ENCODE measurements at places on chromosomes 6 and 20.

- no peak for DNase-seq
Observed at GRCh38 chr6:109999740-110000139, 21.6 kb downstream of the GPR6 start.

DNA sequence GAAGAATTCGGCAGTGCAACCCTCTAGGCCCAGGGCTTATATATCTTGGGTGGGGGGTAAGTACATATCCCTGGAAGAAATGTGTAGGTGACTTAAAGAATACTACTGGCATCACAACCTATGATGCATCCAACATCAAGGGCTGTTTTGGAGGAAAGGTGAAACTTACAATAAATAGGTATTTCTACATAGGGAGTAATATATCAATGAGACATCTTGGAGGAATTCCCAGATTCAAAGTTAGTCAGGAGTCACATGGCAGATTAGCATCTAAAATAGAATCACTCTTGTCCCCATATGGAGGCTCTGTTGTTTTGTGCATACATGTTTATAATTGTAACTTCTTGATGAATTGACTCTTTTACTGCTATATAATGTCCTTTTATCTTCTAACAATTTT is 375.5 kb downstream of the PAX1 start:
- DNase-seq: no peak

- no peak for DNase-seq
Observed at GRCh38 chr20:56809668-56810067, 180.6 kb downstream of the TFAP2C start.

GRCh38 chr20:44080064-44080463 is 106.9 kb downstream of the JPH2 start:
- no peak for DNase-seq

GRCh38 chr6:161838306-161839035 is 564.6 kb upstream of the AGPAT4 start:
- no peak for DNase-seq

DNA sequence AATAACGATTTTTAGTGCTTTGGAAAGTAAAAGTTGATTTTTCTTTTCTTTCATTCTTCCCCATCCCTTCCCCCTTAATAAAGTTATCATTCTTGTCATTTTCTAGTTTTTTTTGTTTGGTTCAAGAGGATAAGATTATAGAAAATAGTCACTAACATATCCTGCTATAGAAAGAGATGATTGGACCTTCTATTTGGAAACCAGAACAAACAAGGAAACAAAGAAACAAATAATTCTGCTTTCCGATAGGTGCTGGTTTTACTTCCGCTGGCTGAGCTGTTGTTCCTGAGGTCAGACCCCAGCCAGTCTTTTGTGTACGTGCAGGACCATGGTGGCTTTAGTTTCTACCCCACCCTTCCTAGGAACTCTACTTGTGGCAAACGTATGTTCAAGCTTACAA is at the start of gene CDH26:
Gene CDH26, plus strand, starts transcription at position 301 of the 400 bp plus-strand sequence. CDS start 304 bp downstream, outside the sequence.
- no peak for DNase-seq

DNA sequence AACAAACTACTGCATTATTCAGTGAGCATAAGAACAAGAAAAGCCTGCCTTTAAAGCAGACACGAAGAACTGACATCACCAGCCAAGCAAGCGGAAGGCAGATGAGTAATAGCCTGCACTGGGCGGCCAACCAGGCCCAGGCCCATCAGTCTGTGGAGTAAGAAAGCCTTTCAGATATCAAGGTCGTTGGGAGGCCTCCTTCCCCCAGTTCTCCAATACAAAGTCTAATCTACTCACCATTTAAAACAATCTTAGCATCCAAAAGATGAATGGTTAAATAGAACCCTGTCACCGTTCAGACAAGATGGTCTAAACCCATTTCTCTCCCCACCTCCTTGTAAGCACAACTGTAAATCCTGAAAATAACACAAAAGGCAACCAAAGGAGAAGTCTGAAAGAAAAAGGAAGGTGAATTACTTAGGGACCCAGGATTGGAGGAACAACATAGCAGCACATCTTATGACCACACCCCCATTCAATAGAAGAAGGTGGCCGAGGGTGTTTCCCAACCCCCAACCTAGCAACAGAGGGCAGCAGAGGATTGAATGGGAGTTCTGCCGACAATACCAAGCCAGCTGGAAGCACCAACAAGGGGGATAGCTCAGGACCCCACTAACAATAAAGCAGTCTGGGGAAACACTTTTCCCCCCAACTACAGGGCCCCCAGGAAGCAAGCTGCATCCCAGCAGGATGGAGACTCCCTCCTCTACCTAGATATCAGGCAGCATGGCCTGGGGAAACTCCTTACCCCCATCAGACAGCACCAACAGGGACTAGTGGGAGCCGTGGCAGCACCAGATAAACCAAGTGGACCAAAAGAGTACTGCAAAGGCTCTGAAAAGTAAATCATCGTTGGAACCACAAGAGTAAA is 67.9 kb downstream of the ZHX3 start:
- DNase-seq: no peak

- no peak for DNase-seq
Observed at GRCh38 chr20:7818477-7818876, 121.8 kb downstream of the HAO1 start.

DNA sequence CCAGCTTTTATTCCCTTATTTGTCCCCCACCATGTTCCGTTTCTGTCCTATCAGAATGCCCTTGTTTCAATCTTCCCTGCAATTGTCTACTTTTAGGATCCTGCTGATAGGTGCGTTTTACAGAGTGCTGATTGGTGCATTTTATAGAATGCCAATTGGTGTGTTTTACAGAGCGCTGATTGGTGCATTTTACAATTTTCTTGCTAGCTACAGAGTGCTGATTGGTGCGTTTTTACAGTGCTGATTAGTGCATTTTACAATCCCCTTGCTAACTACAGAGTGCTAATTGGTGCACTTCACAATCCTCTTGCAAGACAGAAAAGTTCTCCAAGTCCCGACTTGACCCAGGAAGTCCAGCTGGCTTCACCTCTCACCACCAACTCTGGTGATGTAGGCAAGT is 161.6 kb upstream of the CDYL start:
- no peak for DNase-seq

- DNase-seq: no peak
Observed at GRCh38 chr6:43997345-43997677, 129.9 kb downstream of the MRPL14 start.

DNA sequence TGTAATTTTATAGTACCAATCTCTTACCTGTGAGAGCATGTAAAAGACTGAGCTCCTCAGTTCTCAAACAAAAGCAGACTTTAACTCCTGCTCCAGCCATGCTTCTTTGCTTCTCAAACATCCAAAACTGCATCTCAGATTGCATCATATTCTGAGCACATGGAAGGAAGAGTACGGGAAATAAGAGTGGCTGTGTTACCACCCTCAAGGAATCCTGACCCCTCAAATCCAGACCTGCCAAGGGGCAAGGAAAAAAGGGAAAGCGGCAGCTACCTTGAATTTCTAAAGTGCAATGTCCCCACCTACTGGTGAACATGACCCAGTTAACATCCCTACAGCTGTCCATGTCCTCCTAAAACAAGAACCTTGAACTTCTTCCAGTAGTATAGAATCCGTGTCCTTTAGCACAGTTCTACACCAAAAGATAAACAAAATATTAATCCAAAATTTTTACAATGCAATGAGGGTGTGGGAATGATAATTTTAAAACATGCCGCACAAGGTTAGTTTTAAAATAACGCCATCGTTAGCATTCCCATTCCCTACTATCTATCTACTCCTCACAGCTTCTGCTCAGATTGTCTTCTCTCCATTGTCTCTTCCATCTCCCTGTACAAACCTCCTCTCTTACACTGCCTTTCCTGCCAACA is 34.1 kb upstream of the HLA-DQB1 start:
- no peak for DNase-seq
